ENCODE measurements at places on chromosomes 16 and 17.

- DNase-seq, result no peak
Observed at GRCh38 chr17:15096511-15096910, 168.6 kb downstream of the PMP22 start.

DNA sequence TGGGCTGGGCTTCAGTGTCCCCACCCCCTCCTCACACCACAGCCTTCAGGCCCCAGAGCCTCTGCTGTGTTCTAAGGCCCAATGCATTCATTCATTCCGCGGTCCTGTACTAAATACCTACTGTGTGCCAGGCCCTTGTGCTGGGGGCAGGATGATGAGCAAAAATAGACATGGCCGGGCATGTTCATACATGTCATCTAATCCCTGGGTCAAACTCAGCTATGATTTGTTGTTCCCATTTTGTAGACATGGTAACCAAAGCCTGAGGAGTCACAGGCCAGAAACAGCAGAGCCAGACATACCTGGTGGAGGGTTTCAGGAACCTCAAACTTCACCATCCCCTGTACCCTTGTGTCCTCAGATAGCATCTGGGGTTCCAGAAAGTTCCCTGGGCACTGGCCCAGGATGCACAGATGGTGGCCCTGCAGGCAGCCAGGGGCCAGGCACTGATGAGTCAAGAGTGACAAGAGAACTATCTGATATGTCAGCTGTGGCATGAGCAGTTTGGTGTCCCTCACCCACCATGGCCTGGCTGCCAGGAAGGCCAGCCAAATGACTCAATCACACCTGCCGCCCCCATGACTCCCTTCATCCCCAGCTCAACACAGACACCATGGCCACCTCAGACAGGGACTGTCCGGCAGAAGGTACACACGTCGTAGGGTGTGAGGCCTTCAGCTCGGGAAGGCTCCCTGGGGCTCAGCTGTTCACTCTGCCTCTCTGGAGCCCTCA is 2.7 kb upstream of the RRAD start:
- DNase-seq, result no peak

- DNase-seq, result no peak
Observed at GRCh38 chr17:71427801-71428200, 693.0 kb upstream of the SOX9 start.

DNA sequence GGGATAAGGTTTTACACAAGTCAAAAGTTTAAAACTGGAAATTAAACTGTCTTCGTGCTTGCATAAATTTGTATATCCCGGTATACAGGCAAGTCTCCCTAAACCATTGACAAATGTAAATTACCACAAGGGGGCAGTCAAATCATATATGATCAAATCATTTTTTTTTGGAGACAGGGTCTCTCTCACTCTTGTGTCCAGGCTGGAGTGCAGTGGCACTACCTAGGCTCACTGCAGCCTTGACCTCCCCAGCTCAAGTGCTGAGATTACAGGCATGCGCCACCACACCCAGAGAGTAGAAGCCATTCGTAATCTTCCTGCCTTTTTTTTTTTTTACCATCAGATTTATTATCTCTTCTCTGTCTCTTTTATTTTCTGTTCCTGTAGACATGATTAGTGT is 18.5 kb downstream of the TOP2A start:
- no peak for DNase-seq

DNA sequence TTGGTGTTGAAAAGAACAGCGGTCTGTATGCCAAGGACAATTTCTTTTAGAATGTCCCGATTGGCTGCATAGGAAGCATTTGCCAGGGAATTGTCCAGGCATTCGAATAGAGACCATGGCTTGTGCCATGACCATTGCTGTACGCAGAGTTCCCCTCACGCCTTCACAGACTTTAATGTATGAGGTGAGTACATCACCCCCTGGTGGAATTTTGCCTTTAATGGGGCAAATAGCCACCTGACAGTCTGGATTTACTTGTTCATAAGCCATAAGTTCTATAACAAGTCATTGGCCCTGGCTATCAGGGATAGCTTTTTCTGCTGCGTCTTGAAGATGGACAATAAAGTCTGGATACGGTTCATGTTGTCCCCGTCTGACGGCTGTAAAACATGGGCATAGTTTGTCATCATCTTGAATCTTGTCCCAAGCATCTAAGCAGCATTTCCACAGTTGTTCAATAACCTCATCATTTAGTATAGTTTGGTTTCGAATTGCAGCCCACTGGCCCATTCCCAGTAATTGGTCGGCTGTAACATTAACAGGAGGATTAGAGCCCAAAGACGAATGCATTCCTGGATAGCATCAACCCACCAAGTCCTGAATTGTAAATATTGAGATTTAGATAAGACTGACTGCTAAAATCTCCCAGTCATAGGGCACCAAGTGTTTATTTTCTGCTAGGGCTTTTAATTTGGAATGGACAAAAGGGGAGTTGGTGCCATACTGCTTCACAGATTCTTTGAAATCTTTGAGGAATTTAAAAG is 67.7 kb upstream of the ARL4D start:
- no peak for DNase-seq

DNA sequence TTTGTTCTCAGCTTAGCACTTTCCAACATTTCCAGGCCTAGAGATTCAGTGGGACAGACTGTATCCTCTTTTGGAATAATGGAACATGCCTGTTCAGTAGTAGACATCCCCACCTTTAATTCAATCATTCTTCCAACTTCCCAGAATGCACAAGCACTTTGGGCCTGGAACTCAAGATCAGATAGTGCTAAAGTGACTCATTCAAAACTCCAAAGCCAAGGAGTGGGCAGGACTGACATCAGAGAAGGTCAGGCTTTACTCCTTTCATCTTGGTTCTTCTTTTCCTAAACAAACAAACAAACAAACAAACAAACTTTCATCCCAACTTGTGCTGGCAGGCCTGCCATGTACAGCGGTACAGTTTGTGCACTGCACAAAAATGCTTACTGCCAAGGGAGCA is 172.0 kb downstream of the AXIN2 start:
- DNase-seq, result no peak

- no peak for DNase-seq
Observed at GRCh38 chr16:86580791-86581170, 2.4 kb downstream of the FOXL1 start.

GRCh38 chr16:83715217-83715920 is 92.4 kb upstream of the HSBP1 start:
- no peak for DNase-seq

DNA sequence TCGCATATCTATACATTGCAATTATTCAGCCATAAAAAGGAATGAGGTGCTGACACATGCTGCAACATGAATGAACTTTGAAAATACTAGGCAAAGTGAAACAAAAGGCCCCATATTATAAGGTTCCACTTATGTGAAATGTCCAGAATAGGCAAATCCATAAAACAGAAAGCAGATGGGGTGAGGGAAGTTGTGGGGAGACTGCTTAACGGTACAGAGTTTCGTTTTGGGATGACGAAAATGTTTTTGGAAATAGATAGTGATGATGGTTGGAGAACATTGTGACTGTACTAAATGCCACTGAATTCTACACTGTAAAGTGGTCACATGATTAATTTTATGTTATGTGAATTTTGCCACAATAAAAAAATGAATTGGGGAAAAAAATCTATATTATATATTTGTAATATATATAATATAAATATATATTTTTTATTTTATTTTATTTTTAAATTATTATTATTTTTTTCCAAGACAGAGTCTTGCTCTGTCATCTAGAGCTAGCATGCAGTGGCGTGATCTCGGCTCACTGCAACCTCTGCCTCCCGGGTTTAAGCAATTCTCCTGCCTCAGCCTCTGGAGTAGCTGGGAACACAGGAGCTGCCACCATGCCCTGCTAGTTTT is 4.2 kb upstream of the GNA13 start:
- no peak for DNase-seq

- no peak for DNase-seq
Observed at GRCh38 chr17:77373299-77374169, 232.8 kb downstream of the SEC14L1 start.

DNA sequence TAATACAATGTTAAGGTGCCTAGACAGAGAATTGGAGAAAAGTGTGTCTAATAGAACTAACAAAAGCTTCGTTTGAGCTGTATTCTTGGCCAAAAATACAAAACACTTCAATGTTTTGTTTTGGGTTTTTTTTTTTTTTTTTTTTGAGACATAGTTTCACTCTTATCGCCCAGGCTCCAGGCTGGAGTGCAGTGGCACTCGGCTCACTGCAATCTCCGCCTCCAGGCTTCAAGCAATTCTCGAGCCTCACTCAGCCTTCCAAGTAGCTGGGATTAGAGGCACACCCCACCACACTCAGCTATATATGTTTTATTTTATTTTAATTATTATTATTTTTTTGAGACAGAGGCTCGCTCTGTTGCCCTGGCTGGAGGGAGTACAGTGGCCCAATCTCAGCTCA is 38.3 kb upstream of the CARMIL2 start:
- DNase-seq, result no peak

GRCh38 chr17:72618001-72618509 is 474.4 kb downstream of the SLC39A11 start:
- DNase-seq, result no peak

GRCh38 chr16:79573071-79573470 is 27.5 kb downstream of the MAF start:
- DNase-seq, result no peak

DNA sequence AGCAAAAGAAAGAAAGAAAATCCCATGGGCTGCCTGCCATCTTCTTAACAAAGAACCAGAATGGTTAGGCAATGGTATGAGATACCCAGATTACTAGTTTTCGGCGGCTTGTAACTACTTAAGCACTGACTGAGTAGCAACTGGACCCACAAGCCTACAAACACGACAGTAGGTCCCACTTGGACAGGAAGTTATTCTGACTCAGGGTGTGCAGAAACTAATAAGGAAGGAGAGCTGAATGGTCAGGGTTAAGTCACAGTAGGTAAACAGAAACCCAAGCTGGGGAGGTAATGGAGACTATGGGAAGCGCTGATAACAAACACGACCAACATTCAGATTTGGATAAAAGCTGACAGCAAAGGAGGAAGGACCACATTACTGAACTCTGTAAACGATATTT is 10.4 kb upstream of the HLF start:
- DNase-seq, result no peak

- DNase-seq, result no peak
Observed at GRCh38 chr16:69494991-69495392, 70.6 kb downstream of the CYB5B start.

GRCh38 chr16:69157196-69157595 is 24.7 kb downstream of the UTP4 start:
- DNase-seq, result no peak

GRCh38 chr17:14871921-14872320 is 393.2 kb downstream of the PMP22 start:
- DNase-seq, result no peak

- DNase-seq, result no peak
Observed at GRCh38 chr17:79226037-79226436, 151.4 kb downstream of the ENGASE start.

- DNase-seq, result no peak
Observed at GRCh38 chr17:335691-336090, 16.9 kb downstream of the RPH3AL start.

GRCh38 chr16:14585287-14585686 is 44.8 kb downstream of the PARN start:
- no peak for DNase-seq

DNA sequence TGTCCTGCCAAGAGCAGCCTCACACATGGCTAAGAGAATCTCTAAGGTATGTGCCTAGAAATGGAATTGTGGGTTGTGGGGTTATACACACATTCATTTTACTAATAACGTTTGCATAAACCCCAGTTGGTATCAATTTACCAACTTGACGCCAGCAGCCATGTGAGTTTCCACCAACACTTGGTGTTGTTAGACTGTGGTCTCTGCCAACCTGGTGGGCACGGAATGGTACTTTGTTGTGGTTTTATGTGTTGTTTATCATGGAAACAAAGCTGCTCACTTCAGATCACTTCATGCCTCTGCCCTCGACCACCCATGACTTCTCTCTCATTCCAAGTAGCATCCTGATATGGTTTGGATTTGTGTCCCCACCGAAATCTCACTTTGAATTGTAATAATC is 152.0 kb upstream of the CDC42EP4 start:
- DNase-seq, result no peak

GRCh38 chr17:8916466-8916865 is 49.0 kb upstream of the PIK3R6 start:
- no peak for DNase-seq

DNA sequence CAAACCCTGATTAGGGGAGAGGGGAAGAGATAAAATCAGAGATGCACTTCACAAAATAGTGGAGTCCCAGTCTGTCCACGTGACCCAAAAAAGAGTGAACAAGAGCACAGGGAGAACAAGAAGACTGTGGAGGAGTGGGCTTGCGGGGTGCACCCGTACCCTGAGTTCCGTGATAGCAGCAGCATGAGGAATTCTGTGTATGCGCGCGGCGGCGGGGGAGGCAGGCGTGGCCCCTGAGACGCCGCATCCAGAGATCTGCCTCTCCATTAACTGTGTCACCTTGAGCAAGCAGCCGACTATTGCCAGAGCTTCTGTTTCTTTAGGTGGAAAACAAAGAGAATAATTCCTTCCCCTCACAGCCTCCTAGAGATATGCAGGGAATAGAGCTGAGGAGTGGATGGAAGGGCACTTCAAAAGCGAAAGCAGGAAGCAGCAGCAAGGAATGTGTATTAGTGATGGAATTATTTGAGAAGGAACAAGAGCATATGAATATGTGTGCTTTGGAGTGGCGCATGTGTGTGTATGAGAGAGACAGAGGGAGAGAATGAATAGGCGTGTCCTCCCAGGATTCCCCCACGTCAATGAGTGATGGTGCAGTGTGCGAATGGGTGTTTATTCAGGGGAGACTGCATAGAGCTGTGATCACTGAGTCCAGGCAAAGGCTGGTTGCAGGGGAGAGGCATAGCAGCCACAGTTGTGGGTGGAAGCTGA is 10.4 kb upstream of the SOX9 start:
- no peak for DNase-seq

GRCh38 chr17:278055-278675 is 74.4 kb downstream of the RPH3AL start:
- DNase-seq, result no peak

GRCh38 chr16:75589306-75589705 is 23.1 kb downstream of the GABARAPL2 start:
- DNase-seq, result no peak

GRCh38 chr16:69906838-69907401 is 44.2 kb upstream of the CLEC18A start:
- no peak for DNase-seq

GRCh38 chr17:34997355-34997862 is 17.1 kb downstream of the LIG3 start:
- no peak for DNase-seq

DNA sequence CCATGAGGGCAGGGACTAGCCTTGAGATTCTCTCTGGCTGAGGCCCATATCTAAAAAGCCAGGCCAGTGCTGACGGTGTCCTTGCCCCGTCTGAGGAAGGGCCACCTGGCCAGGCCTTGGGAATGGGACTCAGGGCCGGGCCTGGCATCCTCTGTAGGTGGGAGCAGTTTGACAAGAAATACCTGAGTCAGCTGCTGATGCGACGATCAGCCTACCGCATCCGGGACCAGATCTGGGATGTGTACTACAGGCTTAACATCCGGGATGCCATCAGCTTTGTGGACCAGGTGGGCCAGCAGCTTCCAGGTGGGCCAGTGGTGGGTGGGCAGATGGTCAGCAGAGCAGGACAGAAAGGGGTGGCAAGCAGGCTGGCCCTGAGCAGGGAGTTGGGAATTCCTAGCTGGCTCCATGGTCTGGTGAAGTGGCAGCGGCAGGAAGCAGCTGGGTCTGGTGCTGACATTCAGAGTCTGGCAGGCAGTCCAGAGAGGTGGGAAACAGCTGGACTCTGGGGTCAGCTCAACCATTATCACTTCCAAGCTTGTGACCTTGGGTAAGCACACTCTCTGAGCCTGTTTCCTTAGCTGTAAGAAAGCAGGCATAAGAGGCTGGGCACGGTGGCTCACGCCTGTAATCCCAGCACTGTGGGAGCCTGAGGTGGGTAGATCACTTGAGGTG is 9.5 kb downstream of the SLC9A5 start:
- DNase-seq, result no peak

- no peak for DNase-seq
Observed at GRCh38 chr16:67922221-67922620, 9.4 kb downstream of the CTRL start.
